T-helper 2 cell (primary cell): ENCODE measurements at places on chromosomes 12 and 14.

- no peak for DNase-seq
These were observed 28.6 kb upstream of the HSP90B1 start for GRCh38 chr12:103901518-103902173.

DNA sequence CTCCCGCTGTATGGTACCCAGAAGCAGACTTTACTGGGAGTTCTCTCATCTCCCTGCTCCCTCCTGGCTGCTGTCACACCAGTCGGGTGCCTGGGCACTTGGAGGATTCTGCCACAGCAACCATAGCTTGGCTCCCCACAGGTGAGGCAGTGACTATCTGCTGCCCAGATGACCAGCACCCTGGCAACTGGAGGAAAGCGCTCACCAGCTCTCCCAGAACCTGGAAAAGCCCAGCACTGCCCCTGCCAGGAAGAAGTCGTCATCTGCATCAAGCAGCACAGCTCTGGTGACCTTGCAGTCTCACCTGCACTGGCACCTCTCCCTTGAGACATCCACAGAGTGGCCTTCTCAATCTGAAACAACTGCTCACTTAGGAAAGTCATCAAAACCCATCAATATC is 31.9 kb upstream of the TC2N start:
- DNase-seq, result no peak

DNA sequence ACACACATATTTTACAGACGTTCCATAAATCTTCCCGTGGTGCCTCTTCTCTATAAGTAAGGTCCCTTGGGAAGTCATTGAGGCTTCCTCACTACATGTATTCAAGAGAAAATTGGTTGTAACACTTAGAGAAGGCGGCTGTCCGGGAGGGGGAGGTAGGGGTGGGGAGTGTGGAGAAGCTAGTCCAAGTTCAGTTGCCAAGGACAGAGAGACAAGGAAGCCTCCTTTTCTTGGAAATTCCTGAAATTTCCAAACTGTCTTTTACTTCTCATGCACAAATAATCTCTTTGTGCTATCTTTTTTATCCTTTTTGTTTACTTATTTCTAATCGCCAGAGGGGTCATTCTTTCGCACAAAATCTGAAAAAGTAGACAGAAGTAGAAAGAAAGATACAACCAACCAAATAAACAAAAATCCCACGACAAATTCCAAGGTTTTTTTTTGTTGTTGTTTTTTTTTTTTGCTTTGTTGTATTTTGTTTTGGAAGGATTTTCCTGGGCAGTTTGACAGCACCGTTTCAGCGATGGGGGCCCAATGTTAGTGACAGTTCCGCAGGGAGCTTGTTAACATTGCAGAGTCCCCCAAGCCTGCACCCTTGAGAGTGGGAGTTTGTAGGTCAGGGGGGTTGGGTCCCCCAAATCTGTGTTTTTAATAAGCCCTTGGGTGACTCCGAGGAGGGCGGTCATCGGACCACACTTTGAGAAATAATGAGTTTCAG is 45.2 kb downstream of the MAP1LC3B2 start:
- no peak for DNase-seq

DNA sequence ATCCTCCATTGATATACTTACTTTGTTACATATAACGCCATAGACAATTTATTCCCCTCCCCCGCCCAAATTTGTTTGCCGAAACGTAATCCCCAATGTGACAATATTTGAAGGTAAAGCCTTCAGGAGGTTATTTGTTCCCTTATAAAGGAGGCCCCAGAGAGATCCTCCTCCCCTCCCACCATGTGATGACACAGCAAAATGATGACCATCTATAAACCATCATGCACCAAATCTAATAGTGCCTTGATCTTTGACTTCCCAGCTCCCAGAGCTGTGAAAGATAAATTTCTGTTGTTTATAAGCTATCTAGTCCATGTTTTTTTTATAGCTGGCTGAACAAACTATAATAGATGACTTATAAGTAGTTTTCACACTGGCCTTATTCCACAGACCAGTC is 122.2 kb downstream of the PTPRO start:
- DNase-seq, result no peak

GRCh38 chr12:47885012-47885501 is 19.7 kb downstream of the VDR start:
- peak; percentile 77 for DNase-seq

DNA sequence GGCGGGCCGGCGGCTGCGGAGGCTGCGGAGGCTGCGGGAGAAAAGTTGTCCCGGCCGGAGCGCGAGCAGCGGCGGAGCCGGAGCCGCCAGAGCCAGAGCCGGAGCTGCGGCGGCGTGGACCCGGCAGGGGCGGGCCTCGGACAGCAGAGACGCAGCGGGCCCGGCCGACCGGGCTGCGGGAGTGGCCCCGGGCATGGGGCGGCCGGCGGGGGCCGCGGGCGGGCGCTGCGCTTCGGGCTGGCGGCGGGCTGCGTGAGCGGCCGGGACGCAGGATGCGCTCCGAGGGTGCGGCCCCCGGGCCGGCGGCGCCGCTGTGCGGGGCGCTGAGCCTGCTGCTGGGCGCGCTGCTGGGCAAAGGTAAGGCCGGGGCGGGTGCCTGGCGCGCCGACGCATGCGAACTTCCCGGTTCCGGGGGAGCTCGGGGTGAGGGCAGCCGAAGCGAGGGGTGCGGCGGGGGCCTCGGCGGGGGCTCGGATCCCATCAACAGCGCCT is at the start of gene TMEM132C:
Gene TMEM132C (plus strand): TSS at position 40 of the 492 bp plus-strand sequence. CDS start 233 bp downstream, at position 273.
- DNase-seq, result no peak

GRCh38 chr12:58922849-58923248 is 2.5 kb upstream of the LRIG3 start:
- no peak for DNase-seq

GRCh38 chr12:119807380-119807779 is 69.7 kb downstream of the CIT start:
- DNase-seq, result no peak

DNA sequence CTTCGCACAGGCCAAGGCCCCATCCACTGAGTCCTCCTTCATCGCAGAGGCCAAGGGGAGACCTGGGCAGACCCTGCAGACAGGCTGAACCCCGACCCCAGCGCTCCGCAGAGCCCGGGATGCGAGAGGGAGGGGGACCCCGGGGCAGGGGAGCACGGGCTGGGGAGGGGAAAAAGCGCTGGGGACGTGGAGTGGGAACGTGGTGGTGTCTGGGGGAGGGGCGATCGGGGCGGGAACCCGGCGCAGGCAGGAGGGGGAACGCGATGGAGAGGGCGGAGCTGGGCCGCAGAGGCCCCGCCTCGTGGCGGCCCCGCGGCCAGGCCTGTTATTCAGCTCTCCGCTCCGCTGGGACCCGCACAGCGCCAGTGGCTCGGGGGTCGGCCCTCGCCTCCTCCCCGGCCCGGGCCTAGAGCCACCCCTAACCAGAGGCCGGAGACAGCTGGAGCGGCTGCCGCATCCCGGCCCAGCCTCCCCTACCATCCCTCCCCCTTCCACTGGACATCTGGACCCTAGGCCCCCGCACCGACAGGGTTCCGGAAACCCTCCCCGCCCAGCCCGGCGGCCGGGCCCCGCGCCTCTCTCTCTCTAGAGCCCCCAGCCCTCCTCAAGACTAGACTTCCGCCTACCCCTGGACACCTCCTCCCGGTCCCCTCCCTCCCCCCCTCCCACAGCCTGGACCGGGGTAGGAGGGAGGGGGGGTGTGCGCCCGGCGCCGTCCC is at the start of gene ARHGEF25:
Gene ARHGEF25 (plus strand): TSS at position 328 of the 719 bp plus-strand sequence. CDS start 460 bp downstream, outside the sequence.
- peak; percentile 62 for DNase-seq

DNA sequence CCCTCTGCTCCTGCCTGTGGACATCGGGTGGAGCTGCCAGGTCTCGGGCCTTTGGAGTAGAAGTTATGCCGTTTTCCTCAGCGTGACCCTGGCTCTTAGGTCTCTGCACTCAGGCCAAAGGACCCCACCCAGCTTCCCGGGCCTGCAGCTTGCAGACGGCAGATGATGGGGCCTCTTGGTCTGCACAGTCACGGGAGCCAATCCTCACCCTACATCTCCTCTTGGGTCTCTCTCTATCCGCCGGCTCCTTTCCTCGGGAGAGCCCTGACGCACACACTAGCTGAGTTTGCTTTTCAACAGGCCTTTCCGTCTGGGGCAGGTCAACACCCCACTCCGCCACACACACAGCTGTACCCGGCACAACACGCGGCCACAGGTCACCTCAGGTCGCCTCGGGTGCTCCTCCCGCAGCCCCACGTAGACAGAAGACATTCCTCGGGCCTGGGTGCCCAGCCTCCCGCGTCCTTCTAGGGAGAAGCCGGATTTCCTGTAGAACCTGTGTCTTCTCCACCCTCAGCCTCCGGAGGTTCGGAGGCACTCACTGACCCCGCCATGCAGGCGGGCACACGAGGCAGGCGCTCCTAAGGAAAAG is 9.9 kb downstream of the GALNT9 start:
- no peak for DNase-seq

DNA sequence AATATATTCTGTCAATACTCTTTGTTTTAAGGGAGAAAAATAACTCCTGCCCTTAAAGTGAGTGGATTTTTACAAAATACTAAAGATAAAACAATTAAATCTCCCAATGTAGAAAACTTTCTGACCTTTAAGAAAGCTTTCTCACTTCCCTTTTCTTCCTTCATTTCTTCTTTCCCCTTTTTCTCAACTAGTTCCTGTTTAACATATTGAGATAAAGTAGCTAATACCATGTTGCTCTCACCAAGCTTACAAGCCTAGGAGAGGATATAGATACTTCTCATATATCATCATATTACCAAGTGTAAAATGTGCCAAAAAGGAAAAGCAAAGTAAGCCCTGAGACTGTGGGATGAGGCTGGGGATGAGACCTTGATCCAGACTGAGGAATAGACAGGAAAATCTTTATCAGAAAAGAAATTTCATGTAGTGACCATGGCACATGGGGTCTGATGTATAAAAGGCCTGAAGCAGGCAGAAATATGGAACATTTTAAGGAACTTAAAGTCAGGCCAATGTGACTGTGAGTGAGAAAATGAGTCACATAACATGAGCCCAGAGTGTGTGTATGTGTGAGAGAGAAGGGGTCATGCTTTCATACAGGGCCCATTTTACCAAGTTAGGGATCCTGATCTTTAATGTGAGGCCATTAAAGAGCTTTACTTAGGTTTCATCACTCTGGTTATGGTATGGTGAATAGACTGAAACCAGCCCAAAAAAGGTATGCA is 1.6 kb upstream of the RPL10L start:
- no peak for DNase-seq

DNA sequence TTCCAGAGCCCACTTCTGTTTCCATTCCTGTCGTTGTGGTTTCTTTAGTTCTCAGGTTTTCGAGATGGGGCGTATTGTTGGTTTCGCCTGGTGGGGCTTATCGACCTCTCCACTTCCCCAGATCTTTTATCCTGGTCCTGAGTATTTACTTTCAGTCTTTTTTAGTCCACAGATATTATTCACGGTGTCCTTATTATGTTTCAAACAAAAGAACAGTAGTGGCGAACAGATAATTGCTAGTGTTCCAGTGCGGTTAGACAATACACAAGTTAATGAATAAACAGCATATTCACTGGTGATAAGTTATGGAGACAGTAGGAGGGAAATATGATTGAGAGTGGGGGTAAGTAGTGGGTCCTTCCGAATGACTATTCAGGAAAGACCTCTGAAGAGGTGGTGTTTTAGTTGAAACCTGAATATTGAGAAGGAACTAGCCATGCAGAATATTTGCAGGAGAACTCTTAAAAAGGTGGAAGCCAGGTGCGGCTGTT is 668 bp downstream of the TMEM260 start:
- DNase-seq, result no peak

DNA sequence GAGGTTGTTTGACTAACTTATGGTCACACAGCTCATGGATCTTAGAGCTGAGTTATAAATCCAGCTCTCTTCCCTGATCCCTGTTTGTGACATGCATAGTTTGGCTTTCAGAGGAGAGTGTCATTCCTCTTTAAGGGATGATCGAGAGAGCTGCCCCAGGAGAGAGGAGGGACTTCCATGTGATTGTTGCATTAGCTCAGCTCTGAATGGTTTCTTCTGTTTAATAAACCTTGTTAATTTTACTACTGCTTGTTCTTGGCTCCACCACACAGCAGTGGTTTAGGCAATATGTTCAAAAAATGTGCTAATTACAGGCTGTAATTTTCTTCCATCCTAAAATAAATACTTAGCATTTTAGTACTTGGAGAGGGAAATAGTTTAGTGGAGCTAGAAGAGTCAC is 152.5 kb downstream of the C12orf75 start:
- no peak for DNase-seq

DNA sequence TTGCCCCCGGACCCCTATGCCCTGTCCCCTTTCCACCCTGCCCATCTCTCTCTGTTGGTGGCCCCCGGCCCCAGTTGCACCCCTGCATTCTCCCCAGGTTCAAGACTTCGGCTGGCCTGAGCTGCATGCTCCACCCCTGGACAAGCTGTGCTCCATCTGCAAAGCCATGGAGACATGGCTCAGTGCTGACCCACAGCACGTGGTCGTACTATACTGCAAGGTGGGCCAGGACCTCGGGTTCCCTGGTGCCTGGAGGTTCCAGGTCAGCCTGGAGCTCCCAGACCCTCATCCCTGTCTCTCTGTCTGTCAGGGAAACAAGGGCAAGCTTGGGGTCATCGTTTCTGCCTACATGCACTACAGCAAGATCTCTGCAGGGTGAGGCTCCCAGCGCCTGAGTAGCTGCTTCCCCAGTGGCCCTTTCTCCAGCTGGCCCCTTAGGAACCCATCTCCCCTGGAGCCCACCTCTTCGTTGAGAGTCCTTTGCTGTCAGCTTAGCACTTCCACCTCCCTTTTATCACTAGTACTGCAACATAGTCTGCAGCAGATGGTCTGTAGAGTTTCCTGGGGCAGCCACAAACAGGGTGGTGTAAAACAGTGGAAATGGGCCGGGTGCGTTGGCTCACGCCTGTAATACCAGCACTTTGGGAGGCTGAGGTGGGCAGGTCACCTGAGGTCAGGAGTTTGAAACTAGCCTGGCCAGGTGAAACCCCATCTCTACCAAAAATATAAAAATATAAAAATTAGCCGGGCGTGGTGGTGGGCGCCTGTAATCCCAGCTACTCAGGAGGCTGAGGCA is 5.8 kb downstream of the TNS2 start:
- no peak for DNase-seq

GRCh38 chr12:124976999-124977398 is 11.9 kb downstream of the DHX37 start:
- no peak for DNase-seq

- no peak for DNase-seq
These were observed 17.8 kb downstream of the HDAC7 start for GRCh38 chr12:47801904-47802246.

- no peak for DNase-seq
These were observed 140.6 kb downstream of the EPS8 start for GRCh38 chr12:15648558-15648957.

GRCh38 chr12:42607584-42608058 is 18.1 kb upstream of the PRICKLE1 start:
- DNase-seq, result no peak
